ENCODE measurements at places on chromosomes 5 and 9. TPM values are rescaled to one million over a fixed set of nuclear protein-coding genes. Genes with fewer than 3 reads are reported as not detected.

The MFAP3 gene
- 67.0 TPM for total RNA-seq

The TRUB2 gene
- 21.3 TPM for total RNA-seq

The NMUR2 gene
- not detected for total RNA-seq

The CAVIN4 gene
- 4.2 TPM for total RNA-seq

The SLC6A3 gene
- total RNA-seq: not detected

The DMRTA1 gene
- total RNA-seq: under 0.01 TPM

The NPR3 gene
- total RNA-seq: 88.2 TPM

The CCL21 gene
- total RNA-seq: not detected

The NSA2 gene
- total RNA-seq: 25.6 TPM

The PLAC8L1 gene
- not detected for total RNA-seq

DNA sequence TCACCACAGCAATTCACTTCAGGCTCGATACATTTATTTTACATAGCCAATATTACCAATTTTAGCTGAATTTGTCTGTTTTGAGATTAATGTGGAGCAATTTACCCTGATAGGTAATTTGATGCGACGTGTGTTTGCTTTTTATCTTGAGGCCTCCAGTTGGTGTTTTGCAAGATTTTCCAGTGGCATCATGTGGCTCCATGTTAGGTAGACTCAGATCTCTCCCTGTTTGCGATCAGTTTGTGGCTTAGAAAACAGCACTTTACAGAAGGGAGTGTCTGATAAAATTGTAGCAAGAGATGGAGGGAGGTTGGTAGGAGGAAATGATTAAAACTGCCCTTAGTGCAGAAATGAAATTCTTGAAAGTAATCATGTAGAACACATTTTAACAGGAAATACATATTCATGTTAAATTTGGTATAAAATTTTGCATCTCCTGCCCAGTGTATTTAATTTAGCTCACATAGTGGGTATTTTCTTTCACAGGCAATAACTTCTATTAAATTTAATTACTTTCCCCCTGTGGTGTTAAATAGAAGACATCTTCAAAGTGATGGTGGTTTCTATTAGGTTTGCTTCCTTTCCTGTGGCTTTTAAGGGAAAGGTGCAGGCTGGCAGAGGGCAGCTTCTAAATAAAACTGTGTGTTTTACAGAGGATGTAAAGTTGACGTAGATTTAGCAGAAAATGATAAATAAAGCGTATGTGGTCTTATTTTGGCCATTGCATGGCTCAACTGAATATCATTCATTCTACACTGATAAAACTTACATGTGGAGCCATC, 135.8 kb downstream of the KDM4C start:
- DNase-seq: no peak
- H3K4me1 ChIP-seq: peaks cover 1% of the 10 kb centered on the region
- no peaks in the 10 kb centered on the region for H3K27me3 ChIP-seq
- H3K4me3 ChIP-seq: no peak overlapping the region
- H3K36me3 ChIP-seq: no peaks in the 10 kb centered on the region

DNA sequence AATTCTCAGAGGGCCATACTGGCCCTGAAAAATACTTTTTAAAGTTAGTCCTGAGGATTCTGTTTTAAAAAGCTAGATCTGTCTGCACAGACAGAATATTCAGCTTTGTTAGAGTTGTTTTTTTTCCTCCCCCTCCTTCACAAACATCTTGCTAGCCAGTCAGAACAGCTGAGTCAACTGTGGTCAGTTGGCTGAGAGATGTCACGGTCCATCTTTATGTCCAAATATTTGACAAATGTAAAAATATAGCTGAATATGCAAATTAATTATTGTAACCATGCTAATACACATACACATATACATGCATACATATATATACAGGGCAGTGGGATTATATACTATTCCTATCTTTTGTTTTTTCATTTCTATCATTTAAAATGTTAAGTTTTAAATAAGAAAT, 33.9 kb downstream of the UNC13B start:
- no peaks in the 10 kb centered on the region for H3K27me3 ChIP-seq
- no peaks in the 10 kb centered on the region for H3K36me3 ChIP-seq
- DNase-seq: peak; percentile 29
- no peak overlapping the region for H3K27ac ChIP-seq

DNA sequence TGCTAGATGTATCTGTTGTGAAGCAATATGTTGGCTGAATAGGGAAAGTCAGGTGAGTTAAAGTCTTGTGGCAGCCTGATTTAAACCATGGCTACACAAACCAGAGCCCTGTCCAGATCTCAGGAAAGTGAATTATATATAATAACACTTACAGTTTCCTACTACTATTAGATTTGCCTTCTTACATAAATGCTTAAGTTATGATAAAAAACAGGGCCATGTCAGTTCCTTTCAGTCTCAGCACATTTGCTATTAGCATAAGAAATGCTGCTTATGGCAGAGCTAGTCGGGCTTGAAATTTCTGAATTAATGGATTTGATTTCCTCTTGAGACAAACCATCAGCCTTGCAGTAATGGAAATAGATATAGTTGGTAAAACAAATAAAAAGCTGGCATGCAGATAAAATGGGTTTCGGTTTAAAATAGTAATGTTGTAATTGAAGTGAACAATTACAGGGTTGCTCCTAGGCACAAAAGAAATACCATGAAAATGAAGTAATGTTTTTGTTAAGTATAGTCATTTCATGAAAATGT, 664.2 kb upstream of the ZNF608 start:
- no peaks in the 10 kb centered on the region for H3K36me3 ChIP-seq
- DNase-seq: peak; percentile 67
- no peak overlapping the region for H3K4me3 ChIP-seq
- H3K27me3 ChIP-seq: no peaks in the 10 kb centered on the region

DNA sequence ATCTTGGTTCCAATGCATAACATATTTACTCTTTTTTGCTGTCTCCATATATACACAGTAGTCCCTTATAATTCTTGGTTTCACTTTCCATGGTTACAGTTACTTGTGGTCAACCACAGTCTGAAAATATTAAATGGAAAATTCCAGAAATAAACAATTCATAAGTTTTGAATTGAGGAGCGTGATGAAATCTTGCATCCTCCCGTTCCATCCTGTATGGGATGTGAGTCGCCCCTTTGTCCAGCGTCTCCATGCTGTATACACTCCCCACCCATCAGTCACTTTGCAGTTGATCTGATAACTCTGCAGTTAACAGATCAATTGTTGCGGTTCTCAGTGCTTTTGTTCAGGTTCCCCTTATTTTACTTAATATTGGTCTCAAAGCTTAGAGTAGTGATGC, 11.5 kb upstream of the FAF2 start:
- peaks cover 5% of the 10 kb centered on the region for H3K27me3 ChIP-seq
- peak; percentile 88 for DNase-seq
- H3K4me3 ChIP-seq: no peak overlapping the region
- no peaks in the 10 kb centered on the region for H3K36me3 ChIP-seq

DNA sequence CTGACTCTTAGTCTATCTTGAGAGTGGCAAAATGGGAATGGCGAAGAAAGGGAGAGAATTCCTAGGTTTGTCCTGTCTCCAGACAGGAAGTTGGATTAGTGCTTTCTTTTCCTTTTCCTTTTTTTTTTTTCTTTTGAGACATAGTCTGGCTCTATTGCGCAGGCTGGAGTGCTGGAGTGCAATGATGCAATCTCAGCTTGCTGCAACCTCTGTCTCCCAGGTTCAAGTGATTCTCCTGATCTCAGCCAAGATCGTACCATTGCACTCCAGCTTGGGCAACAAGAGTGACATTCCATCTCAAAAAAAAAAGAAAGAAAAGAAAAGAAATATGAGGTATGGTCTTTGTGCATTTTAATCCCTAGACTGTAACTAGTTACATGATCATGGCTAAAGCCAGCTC, 12.6 kb upstream of the KIF27 start:
- H3K36me3 ChIP-seq: no peaks in the 10 kb centered on the region
- peak overlapping the region; percentile 28 for H3K27ac ChIP-seq
- H3K27me3 ChIP-seq: no peaks in the 10 kb centered on the region

- H3K36me3 ChIP-seq: no peaks in the 10 kb centered on the region
- H3K4me1 ChIP-seq: no peaks in the 10 kb centered on the region
- H3K27ac ChIP-seq: no peak overlapping the region
- no peak overlapping the region for H3K4me3 ChIP-seq
These were observed 417.7 kb downstream of the PSAT1 start for GRCh38 chr9:78714576-78714975.

- H3K4me1 ChIP-seq: no peaks in the 10 kb centered on the region
- no peak for DNase-seq
- no peak overlapping the region for H3K4me3 ChIP-seq
- no peaks in the 10 kb centered on the region for H3K36me3 ChIP-seq
- H3K27ac ChIP-seq: no peak overlapping the region
These were observed 215.0 kb downstream of the MELK start for GRCh38 chr9:36787709-36788108.

- H3K4me3 ChIP-seq: no peak overlapping the region
- H3K4me1 ChIP-seq: no peaks in the 10 kb centered on the region
- DNase-seq: no peak
- no peaks in the 10 kb centered on the region for H3K27me3 ChIP-seq
These were observed 323.7 kb upstream of the CD180 start for GRCh38 chr5:67520161-67520908.

- no peak for DNase-seq
- H3K27me3 ChIP-seq: peaks cover 5% of the 10 kb centered on the region
- H3K27ac ChIP-seq: no peak overlapping the region
- H3K4me3 ChIP-seq: no peak overlapping the region
- H3K36me3 ChIP-seq: no peaks in the 10 kb centered on the region
These were observed 17.8 kb downstream of the ENTREP1 start for GRCh38 chr9:69342769-69343168.

- H3K27ac ChIP-seq: no peak overlapping the region
- no peaks in the 10 kb centered on the region for H3K36me3 ChIP-seq
- DNase-seq: no peak
- H3K4me1 ChIP-seq: peaks cover 2% of the 10 kb centered on the region
- H3K4me3 ChIP-seq: no peak overlapping the region
These were observed 23.2 kb downstream of the LYSMD3 start for GRCh38 chr5:90506221-90506620.

GRCh38 chr9:120965344-120966012, 38.9 kb upstream of the TRAF1 start:
- H3K4me3 ChIP-seq: no peak overlapping the region
- DNase-seq: no peak
- H3K36me3 ChIP-seq: no peaks in the 10 kb centered on the region
- H3K27ac ChIP-seq: no peak overlapping the region
- H3K27me3 ChIP-seq: no peaks in the 10 kb centered on the region

- DNase-seq: no peak
- no peak overlapping the region for H3K27ac ChIP-seq
- peaks cover 23% of the 10 kb centered on the region for H3K36me3 ChIP-seq
- no peaks in the 10 kb centered on the region for H3K4me1 ChIP-seq
These were observed 62.1 kb downstream of the CEMIP2 start for GRCh38 chr9:71706176-71706575.

GRCh38 chr5:123720955-123721354, 209.0 kb downstream of the CSNK1G3 start:
- H3K4me1 ChIP-seq: peaks cover 4% of the 10 kb centered on the region
- H3K36me3 ChIP-seq: no peaks in the 10 kb centered on the region
- no peaks in the 10 kb centered on the region for H3K27me3 ChIP-seq
- no peak overlapping the region for H3K4me3 ChIP-seq
- peak; percentile 7 for DNase-seq
- no peak overlapping the region for H3K27ac ChIP-seq

All from IMR-90 (cell line).